ENCODE measurements at places on chromosomes 6 and 20. TPM values are rescaled to one million over a fixed set of nuclear protein-coding genes. Genes with fewer than 3 reads are reported as not detected.

GRCh38 chr6:63447134-63447533 is 125.1 kb upstream of the LOC128125822 start:
- DNase-seq = no peak

DNA sequence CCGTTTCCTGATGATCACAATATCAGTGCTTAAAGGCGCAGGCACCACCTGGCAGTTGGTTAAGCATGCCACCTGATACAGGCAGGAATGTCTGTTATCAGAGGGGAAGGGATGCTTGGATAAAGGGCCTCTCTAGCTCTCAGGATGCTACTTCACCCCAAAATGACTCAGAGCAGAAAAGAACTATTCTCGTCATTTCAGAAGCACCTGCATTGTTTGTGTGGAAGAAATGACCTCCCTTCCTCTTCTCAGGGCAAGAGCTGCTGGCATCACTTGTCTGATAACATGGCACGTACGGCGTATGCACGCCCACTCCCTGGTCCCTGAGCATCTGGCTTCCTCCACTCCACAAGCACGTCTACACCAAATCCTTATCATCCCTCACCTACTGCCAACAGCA is 47.3 kb downstream of the ATP9A start:
- DNase-seq = no peak

GRCh38 chr6:19805129-19805481 is 32.1 kb upstream of the ID4 start:
- DNase-seq = no peak

TUBB2B gene
- 2.4 TPM for total RNA-seq

GRCh38 chr20:61204206-61204605 is 47.9 kb upstream of the CDH4 start:
- no peak for DNase-seq

DNA sequence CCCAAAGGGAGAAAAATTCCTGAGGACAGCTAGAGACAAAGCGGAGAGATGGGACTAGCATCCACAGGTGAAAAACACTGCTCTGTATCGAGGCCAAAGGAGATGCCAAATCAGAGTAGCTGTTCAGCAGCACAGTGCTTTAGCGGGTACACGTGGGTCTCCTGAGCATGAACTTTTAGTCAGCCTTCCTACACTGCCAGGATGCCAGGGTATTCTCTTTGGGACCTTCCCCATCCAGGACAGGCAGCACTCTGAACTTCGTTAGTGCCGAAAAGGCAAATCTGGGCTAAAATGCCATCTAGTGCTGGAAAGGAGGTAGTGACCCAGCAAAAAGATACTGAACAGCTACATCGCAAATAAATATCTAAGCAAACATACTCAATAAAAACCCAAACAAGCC is 64.9 kb downstream of the C6orf58 start:
- DNase-seq = no peak

BIRC7 gene
- total RNA-seq = not detected

GNAS-AS1 gene
- 0.11 TPM for total RNA-seq

DNA sequence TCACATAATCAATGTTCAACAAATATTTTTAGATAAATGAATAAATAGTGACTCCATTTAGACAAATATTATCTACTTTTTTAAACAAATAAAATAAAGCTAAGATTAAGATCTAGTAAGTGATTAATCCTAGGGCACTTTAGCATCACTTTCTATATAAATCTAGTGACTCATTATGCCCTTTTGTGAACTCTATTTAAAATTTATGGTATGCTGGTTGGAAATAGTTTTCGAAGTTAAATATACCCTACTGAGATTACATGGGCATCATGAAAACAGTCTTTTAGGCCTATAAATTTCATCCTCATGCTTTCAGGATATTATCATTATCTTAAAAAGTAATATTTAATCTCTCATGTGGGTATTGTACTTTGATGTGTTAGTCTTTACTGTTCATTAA is 140.4 kb upstream of the UFL1 start:
- DNase-seq = no peak

PPARD gene
- 7.4 TPM for total RNA-seq
